ENCODE measurements at places on chromosomes 2 and 18. TPM values are rescaled to one million over a fixed set of nuclear protein-coding genes. Genes with fewer than 3 reads are reported as not detected.

- no peak for DNase-seq
Measured at GRCh38 chr2:232473467-232473890, 14.2 kb downstream of the ECEL1 start.

DNA sequence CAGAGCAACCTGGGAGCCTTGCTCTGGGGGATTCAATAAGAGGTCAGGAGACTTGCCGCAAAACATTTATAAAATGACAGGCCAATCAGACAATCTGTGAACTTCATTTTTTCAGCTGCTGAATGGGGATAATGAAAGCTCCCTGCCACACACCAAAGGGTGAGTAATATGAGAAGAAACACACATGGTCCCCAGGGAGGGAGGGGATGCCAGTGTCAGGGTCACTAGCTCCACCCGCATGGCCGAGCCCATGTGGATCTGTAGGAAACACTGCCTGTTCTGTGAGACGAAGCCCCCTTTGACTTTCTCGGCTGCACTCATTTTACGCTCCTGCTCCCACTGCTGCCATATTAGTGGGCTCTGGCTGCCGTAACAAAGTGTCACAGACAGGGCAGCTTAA is 521.0 kb upstream of the RAB6C start:
- no peak for DNase-seq

DNA sequence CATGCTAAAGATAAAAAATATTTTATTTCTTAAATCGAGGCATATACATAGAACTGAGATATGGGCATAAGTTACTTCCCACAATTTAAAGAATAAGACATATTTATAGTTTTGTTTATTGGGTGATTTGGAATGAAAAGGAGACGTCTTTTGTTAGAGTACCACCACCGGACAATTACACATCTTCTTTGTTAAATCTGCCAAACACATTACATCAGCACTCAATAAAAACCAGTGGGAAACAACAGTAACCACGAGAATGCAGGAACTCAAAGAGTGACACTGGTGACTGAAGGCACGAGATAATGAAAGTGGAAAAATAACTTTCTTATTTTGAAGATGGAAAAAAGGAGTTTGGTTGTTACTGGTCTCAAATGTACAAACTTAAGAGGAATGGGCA is 92.6 kb upstream of the TFCP2L1 start:
- DNase-seq, result no peak

EIF2AK3 gene
- 9.6 TPM for polyA plus RNA-seq

- DNase-seq, result no peak
Measured at GRCh38 chr2:157662401-157662800, 33.7 kb upstream of the ACVR1C start.

GRCh38 chr2:168458139-168458538 is 2.1 kb downstream of the CERS6 start:
- DNase-seq, result no peak

DNA sequence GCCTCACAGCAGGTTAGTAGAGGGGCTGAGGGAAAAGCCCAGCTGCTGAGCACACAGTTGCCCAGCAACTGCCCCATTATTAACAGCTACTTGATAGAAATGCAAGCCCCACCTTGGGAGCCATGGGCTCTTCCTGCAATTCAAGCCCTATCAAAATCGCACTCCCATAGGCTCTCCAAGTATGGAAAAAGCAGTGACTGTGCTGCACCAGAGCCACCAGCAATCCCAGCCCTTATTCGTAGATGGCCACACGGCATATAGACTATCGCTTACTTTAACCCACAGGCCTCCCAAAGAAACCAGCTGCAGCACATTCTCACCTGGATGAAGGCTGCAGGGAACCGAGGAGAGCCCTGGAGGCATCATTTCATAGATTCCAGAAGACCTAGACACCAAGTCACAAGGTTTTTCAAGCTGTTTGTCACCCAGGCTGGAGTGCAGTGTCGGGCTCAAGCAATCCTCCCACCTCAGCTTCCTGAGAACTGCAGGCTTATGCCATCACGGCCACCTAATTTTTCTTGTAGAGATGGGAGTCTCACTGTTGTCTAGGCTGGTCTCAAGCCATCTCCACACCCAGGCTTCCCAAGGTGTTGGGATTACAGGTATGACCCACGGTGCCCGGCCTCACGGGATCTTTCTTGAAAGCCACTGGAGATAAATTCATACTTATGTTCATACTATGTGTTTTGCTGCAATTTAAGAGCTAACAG is 11.3 kb downstream of the NCL start:
- no peak for DNase-seq

DNA sequence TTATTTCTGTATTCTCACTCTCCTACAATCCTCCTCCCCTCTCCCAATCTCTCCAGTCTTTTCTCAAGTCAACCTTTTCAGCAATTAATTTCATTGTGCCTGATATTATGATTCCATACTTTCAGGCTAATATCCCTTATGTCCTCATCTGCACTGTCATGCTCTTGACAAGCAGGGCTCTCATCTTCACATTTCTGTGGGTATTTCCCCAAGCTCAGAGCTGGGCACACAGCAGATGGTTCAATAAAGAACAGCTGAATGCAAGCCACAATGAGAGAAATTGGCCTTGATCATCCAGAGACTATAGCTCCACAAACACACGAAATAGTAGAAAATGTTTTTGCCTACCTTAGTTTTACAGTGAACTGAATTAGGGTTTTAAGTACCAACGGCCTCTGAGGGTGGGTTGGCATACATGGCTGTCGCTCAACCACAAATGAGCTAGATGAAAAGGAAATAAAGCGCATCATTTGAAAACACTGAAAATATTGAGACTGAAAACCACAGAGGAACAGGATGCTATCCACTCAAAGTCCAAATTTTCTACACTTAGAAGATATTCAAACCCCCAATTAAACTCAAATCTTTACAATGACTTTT is 47.5 kb upstream of the STAT1 start:
- DNase-seq, result no peak

TIA1 gene
- polyA plus RNA-seq, result 107 TPM

HOXD3 gene
- polyA plus RNA-seq, result 0.10 TPM

GRCh38 chr2:84532291-84532690 is 16.0 kb downstream of the DNAH6 start:
- DNase-seq, result no peak

Measured in heart right ventricle (tissue), 16 donors.